GM12878 (cell line): ENCODE measurements at places on chromosomes 6 and 20.

GRCh38 chr6:166500246-166500645 is 86.2 kb downstream of the RAMACL start:
- no peak for DNase-seq

GRCh38 chr20:9974324-9974723 is 60.5 kb upstream of the ANKEF1 start:
- no peak for DNase-seq

DNA sequence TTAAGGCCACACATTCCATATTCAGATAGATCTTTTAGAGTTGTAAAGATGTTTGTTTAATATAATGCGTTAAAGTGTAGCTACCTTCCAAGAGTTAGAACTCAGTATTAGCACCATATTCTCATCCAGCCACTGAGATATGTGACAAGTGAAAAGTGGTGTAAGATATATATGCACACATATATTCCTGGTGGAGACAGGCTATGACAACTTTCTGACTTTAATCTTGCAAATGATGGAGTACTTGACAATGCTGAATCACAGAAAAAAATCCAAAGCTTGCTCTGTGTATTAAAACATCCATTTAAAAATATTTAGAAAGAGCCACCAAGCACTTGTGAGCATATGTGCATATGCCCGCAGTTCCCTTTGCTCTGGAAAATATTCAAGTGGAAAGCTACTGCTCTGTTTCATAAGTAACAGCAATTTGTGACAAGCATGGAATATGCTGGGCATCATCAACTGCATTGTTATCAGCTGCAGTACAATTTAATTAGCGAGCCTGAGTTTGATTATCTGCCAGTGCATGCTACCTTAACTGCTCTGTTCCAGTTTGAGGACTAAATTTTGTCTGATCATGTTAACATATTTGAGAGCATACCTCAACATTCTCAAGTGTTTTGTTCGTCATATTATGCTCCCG is 64.8 kb downstream of the VIP start:
- no peak for DNase-seq

- DNase-seq, result no peak
Observed at GRCh38 chr6:165961233-165961632, 206.4 kb downstream of the TBXT start.

DNA sequence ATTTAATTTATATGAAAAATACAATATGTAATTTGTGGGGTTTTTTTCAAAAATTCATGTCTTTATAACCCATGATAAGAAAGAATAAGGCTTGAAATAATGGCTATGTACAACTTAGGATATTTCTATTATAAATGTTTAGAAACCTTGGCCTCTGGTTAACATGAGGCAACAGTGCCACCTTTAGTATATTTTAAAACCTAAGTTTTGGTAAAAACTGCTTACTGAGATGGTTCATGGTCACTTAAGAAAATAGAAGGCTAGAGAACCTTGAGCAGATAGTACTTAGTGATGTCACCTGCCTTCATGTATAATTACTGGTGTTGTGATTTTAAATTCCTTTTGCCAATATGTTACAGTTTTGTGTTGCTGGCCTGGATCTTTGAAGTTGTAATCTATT is 176.4 kb downstream of the ADGB start:
- no peak for DNase-seq
